Epithelial cell of proximal tubule (primary cell): ENCODE measurements at places on chromosomes 6 and 20.
A peak's percentile ranks its signal among the peaks of the same experiment; 100 is the strongest.

- DNase-seq = no peak
These were observed 291.2 kb downstream of the ESR1 start for GRCh38 chr6:152098683-152099082.

DNA sequence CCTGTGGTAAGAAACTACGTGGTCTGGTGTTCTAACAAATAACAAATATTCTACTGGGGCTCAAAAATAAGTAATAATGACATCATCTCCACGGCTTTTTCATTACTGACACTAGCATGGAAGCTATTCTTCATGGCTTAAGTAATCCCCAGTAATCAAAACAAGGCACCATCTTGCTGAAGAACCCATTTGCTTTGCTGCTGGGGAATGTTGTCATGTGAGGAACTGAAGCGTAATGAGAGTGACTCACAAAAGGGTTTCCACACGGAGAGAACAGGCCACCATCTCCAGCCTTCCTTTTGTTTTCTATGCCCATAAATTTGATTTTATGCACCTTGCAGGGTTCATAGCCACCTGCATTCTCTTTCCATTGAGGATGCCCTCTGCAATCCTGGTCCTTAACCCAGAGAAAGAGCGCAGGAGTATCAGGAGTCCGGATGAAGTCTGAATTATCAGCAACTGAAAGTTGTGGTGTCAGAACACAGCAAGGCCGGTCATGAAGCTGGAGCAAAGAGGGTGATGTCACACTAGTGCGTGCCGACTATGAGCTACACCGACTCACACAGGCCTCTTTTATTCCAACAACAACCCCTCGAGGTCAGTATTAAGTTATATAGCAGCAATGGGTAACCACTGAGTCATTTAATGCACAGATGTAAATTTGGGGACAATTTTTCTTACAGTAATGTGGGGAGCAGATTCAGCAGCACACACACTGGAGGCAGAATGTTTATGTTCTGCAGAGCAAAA, 173.7 kb upstream of the SSTR4 start:
- DNase-seq = no peak

DNA sequence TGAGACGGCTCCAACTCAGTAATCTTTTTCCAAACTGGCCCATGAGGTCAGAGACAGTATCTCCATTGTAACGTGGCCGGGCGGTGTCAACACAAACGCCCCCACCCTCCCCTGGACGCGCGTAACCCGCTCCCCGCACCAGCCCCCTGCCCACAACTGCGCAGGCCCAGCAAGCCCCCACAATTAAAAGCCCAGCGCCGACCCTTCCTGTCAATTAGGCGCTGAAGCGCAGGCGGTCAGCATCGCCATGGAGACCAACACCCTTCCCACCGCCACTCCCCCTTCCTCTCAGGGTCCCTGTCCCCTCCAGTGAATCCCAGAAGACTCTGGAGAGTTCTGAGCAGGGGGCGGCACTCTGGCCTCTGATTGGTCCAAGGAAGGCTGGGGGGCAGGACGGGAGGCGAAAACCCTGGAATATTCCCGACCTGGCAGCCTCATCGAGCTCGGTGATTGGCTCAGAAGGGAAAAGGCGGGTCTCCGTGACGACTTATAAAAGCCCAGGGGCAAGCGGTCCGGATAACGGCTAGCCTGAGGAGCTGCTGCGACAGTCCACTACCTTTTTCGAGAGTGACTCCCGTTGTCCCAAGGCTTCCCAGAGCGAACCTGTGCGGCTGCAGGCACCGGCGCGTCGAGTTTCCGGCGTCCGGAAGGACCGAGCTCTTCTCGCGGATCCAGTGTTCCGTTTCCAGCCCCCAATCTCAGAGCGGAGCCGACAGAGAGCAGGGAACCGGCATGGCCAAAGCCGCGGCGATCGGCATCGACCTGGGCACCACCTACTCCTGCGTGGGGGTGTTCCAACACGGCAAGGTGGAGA, at the start of the genes HSPA1A and HSPA1L:
Gene HSPA1A (plus strand): TSS at position 519 of the 814 bp plus-strand sequence. CDS start 214 bp downstream, at position 733.
Gene HSPA1L (minus strand): TSS at position 259 of the 814 bp plus-strand sequence. CDS start 3,311 bp downstream, outside the sequence.
- DNase-seq = no peak

- DNase-seq = no peak
These were observed 872.9 kb upstream of the SLC35B3 start for GRCh38 chr6:9308284-9308683.

GRCh38 chr20:17169585-17170136, 57.2 kb upstream of the PCSK2 start:
- no peak for DNase-seq

DNA sequence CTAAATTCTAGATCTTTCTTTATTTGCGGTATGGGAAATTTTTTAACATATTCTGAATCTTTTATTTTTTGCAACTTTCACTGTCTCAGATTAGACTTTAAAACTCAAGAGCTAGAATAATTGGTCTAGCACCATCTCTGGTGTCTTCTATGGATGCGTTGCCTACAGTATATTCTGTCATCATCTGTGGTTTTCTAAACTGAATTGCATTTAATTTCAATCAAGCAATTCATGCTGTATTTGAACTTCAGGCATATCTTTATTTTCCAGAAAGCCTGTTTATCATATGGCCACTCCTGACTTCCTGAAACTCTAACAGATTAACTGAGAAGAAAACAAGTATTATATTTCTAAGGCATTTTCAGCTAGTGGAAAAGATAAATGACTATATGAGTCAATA, 281.6 kb downstream of the PLCB1 start:
- no peak for DNase-seq

DNA sequence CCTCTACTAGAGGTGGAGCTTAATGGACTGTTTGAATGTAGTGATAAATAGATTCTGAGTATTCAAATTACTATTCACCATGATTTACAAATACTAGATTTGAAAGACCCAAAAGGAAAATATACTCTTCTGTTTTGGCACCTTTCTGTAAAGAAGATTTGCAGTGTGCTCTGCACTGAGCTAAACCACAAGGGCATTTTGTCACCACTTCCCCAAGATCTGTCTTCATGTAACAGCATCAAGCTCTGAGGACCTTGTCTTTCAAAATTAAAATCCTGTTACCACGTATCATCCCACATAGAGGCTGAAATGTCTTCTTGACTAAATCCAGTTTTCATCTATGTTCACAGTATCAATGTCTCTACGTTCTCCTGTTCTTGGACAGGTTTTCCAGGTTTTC, 3.3 kb upstream of the PGK2 start:
- DNase-seq = no peak

- DNase-seq = no peak
These were observed 51.3 kb downstream of the LRFN2 start for GRCh38 chr6:40535819-40536380.

DNA sequence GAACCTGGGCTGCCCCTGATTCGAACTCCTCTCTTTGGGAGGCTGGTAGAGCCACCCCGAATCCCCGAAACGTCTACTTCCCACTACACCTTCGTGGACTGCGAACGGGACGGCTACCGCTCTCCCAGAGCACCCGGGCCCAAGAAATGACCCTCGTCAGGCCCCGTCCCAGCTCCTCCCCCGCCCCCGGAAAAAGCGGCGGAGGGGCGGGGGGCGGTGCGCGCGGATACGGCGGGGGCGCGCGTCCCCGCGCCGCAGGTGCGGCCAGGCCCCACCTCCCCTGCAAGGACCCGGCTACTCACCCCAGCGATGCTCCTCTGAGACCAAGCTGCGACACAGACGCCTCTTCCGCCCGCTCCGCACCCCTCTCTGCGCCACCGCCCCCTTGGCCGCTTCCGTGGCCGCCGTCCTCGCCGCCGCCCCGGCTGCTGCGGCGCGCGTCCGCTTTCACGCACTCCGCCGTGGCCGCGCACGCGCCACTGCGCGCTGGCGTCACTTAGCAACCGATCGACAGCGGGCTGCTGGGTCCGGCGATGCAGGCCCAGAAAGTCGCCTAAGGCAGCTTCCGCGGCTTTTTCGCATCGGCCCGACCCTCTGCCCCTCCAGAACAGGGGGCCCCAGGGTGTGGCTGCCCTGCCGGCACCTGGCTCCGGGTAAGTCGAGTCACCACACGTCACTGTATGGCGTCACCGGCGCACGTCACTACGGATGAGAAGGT, at the start of gene BTBD9:
Gene BTBD9 (minus strand): TSS at position 432 of the 718 bp plus-strand sequence.
- DNase-seq = no peak

GRCh38 chr20:50850721-50851286, 55.9 kb downstream of the BCAS4 start:
- no peak for DNase-seq

- DNase-seq = no peak
These were observed 40.3 kb downstream of the RSPO4 start for GRCh38 chr20:961768-962167.

DNA sequence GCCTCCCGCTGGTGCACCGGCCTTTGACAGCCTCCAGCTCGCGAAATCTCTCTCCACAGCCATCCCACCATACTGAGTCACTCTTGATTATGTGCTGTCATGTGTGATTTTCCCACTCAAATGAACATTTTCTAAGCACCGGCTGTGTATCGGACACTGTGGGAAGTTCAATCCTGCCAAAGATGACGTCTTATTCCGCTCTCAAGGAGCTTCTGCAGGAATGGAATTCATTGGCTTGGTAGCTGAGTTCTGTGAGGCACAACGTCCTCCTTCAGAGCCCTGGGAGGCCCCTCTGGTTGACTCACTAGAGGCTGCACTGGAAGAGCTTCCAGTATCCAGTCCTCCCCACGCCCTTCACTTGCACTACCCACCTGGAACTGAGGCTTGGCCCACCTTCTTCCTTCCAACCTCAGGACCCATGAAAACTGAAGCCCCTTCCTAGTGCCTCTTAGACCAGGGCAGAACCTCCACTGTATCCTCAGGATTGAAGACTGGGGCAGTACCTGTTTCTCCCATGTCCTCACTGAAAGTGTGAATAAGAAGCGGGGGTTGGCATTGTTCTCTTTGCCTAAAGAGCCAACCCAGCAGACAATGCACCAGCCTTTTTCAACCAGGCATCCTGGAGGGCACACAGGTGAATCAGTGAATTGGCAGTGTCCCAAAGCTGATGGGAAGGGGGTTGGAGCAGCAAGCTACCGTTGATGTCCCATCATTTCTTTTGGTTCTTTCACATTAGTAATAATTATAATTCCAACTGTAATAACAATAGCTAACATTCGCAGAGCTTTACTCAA, 1.7 kb downstream of the UNC5CL start:
- peak; percentile 56 for DNase-seq

GRCh38 chr20:59232618-59233017, 67.8 kb upstream of the EDN3 start:
- DNase-seq = no peak

- no peak for DNase-seq
These were observed 110.6 kb downstream of the TRDN start for GRCh38 chr6:123526128-123526527.

DNA sequence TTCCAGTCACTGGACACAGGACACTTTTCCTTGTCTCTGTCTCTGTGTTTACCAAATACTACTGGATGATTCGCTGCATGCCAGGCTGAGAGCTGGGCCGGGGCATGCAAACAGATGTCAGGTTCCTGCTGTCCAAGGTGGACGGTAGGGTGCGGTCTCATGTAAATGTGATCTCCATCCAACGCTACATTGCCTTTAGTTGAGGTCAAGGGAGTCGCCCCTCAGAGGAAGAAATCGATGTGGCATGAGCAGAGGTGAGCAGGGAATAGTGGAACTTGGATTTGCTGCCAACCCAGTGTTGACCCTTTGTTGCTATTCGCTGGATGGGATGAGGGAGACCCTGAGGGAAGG, 9.8 kb upstream of the TOX2 start:
- no peak for DNase-seq

DNA sequence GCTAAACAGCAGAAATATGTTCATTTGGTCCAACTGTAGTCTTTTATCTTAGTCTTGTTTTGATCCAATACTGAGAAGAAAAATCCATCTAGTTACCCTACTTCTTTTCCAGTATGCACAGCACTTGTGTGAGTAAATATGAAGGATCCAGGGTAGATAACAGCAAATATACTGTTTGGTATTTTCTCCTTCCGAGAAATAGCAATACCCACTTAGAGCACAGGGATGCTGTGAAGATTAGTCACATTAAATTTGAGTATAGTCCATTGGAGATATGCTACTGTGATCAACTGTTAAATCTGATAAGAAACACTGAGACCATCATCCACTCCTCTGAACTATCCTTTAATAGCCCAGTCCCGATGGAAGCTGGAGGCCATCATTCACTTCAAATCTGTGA, 145.2 kb downstream of the PDE7B start:
- DNase-seq = no peak

- no peak for DNase-seq
These were observed 8.4 kb upstream of the SGK2 start for GRCh38 chr20:43550456-43550855.
